Stimulated activated CD8-positive, alpha-beta memory T cell treated with anti-CD3 and anti-CD28 coated beads, Interleukin-12 subunit alpha, Interleukin-12 subunit beta, amount 100 ng/mL, for 1 hour (primary cell): ENCODE measurements at places on chromosomes 7 and 10.
A peak's percentile ranks its signal among the peaks of the same experiment; 100 is the strongest.

GRCh38 chr7:102898532-102898859, 14.3 kb upstream of the LRRC17 start:
- no peak for DNase-seq

GRCh38 chr10:122537545-122537944, 23.0 kb upstream of the DMBT1 start:
- DNase-seq, result no peak

DNA sequence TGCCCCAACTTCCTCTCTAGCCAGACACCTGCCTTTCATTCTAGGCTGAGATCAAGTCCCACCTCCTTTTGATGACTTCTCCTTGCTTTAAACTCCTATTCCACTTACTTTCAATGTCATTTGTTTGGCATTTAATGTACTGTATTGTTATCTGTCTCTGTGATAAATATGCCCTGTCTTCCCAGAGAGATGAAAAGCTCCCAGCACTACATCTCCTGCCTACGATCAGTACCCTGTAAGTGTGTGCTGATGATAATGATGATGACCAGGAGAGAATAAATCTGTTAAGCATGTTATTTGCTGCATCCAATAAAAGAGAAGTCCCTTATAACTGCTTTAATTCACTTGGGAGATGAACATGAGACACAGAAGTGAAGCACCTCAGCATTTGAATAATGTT, 367.4 kb upstream of the C7orf33 start:
- DNase-seq, result no peak

DNA sequence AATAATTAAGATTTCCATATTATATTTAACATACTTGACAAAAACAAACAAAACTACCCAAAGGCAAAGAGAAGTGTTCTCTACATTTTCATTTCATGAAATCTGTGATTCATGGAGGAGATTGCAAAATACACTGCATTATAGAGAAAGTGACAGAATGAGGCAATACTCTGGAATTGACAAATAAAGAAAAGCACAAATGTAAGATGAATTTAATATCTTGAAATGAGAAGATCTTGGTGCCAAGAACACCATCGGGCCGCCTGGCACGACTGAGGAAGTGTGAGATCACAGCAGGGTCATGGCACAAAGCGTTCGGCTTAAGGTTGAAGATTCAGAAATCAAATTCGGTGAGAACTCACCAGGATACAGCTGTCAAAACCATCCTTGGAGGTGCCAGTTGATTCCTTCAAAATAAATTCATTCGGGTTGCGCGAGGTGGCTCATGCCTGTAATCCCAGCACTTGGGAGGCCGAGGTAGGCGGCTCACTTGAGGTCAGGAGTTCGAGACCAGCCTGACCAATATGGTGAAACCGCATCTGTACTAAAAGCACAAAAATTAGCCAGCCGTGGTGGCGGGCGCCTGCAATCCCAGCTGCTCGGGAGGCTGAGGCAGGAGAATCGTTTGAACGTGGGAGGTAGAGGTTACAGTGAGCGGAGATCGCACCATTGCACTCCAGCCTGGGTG, 174.0 kb upstream of the PFKP start:
- DNase-seq, result no peak

DNA sequence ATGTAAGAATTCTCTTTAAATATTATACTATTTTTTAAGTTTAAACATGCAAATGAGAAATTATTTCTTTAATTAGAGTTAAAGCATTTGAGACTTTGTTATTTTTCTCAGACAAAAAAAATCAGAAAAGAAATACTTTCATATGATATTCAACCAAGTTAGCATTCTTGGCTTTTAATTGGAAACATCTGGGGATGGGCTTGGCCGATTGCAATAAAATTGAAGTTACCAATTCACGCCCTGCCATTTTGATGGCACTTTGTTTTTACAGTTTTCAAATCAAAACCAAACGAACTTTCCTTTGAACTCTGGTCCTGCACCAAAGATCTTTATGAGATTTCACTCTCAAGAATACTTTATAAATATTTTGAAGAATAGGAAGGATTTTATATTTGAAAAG, 127.7 kb downstream of the ATE1 start:
- no peak for DNase-seq

GRCh38 chr7:18806177-18806576, 310.6 kb downstream of the HDAC9 start:
- no peak for DNase-seq

GRCh38 chr10:44425466-44425865, 40.6 kb upstream of the CXCL12 start:
- DNase-seq, result no peak

GRCh38 chr10:6473430-6473829, 106.6 kb downstream of the PRKCQ start:
- peak; percentile 31 for DNase-seq

GRCh38 chr10:17375936-17376584, 78.3 kb downstream of the ST8SIA6 start:
- DNase-seq, result no peak

- DNase-seq, result no peak
These were observed 83.0 kb downstream of the CXCL12 start for GRCh38 chr10:44301781-44302355.

DNA sequence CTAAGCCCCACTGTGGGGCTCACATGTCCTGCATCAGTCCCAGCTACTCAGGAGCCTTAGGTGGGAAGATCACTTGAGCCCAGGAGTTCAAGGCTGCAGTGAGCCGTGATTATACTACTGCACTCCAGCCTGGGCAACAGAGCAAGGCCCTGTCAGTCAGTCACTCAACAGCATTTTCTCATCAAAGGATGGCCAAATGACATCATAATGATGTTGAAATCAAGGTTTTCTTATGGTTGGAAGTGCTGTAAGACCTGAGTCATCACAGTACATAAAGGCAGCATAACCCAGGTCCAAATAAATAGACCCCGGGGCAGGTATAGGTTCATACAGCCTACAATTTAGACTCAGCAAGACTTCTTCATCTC, 341.1 kb downstream of the PARD3 start:
- no peak for DNase-seq

DNA sequence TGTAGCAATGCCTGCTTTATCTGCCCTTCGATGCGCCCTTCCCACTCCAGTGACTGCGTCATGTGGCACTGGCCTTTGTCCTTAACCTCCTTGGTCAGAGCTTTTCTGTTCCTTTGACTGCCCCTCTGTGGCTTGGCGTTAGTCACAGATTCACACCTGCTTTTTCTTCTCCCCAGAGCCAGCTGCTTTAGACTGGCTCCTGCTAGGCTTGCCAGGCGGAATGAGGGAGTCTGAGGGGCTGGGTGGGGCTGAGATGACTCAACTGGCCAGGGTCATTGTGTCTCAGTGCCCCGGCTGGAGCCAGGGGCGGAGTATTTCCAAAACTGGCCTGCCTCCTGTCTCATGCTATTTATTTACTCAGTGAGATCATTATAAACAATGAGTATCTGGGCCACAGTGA, 194.1 kb downstream of the EMX2 start:
- DNase-seq, result no peak

DNA sequence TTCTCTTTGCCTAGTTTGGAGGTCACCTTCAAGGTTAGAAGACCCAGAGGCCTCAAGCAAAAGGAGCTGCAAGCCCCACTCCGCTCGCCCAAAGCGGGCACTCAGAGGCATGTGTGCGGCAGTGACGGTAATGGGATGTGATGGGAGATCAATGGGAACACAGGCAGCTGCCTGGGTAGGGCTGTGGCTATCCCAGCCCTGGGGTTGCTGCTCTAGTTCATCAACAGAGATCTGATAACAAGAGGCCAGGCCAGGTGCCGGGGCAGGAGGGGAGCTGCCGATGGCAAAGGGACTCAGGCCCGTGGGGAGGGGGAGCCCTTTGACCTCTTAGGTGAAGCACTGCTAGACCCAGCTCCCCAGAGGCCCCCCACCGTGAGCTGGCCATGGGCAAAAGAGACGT, 52.0 kb upstream of the GNA12 start:
- no peak for DNase-seq

DNA sequence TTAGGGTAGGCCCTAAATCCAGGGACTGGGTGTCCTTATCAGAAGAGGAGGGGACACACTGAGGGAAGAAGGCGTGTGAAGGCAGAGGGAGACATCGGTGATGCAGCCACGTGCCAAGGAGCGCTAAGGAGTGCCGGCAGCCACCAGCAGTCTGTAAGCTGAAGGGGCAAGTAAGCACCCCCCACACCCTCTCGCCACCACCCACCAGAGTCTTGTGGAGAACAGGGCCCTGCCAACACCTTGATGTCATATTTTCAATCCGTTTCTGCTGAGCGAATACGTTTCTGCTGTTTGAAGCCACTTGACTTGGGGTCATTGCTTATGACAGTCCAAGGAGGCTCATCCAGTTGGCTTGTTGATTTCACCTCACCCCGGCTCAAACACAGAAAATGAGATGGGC, 37.9 kb downstream of the RGS10 start:
- no peak for DNase-seq

GRCh38 chr7:101225650-101226049, 7.7 kb downstream of the ZNHIT1 start:
- DNase-seq, result no peak

- no peak for DNase-seq
These were observed 31.2 kb downstream of the ITIH5 start for GRCh38 chr10:7635408-7636125.

DNA sequence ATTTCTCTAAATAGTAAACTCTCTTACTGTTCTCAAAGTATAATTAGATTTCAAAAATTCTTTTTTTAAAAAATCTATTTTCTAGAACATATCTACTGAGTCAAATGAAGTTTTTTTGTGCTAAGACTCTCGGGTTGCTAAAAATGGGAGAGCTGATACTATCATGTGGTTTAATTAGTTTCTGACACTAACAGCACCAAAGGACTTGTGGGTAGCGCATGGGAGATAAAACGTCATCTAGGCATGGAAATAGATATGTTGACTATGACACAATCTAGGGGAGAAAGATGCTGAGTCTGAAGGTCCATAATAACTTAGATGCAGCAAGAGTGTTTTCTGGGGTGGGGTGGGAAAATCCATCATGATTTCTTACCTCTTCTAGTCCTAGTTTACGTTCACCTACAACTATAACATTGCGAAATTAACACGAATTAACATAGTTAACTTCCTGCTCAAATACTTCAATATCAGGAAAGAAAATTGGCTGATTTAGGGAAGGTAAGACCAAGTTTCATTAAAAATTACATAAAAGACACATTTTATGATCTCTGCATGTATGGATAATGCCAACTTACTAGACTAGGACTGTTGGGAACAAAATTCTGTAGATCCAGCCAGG, 14.3 kb upstream of the ARMC3 start:
- DNase-seq, result no peak
